Karpas-422 (cell line): ENCODE measurements at places on chromosomes 1 and 21. TPM values are rescaled to one million over a fixed set of nuclear protein-coding genes. Genes with fewer than 3 reads are reported as not detected.
A peak's percentile ranks its signal among the peaks of the same experiment; 100 is the strongest.

The LYPLA2 gene
- total RNA-seq: 43.1 and 69.8 TPM in 2 replicates

The ERICH3 gene
- total RNA-seq: 0.04 TPM in 1 of 2 replicates, not detected in the other

The OLIG2 gene
- total RNA-seq: not detected in 2 replicates

- DNase-seq: no peak
Measured at GRCh38 chr1:176515310-176515709, 52.3 kb downstream of the PAPPA2 start.

- no peak for DNase-seq
Measured at GRCh38 chr21:25326181-25326580, 281.1 kb downstream of the MRPL39 start.

DNA sequence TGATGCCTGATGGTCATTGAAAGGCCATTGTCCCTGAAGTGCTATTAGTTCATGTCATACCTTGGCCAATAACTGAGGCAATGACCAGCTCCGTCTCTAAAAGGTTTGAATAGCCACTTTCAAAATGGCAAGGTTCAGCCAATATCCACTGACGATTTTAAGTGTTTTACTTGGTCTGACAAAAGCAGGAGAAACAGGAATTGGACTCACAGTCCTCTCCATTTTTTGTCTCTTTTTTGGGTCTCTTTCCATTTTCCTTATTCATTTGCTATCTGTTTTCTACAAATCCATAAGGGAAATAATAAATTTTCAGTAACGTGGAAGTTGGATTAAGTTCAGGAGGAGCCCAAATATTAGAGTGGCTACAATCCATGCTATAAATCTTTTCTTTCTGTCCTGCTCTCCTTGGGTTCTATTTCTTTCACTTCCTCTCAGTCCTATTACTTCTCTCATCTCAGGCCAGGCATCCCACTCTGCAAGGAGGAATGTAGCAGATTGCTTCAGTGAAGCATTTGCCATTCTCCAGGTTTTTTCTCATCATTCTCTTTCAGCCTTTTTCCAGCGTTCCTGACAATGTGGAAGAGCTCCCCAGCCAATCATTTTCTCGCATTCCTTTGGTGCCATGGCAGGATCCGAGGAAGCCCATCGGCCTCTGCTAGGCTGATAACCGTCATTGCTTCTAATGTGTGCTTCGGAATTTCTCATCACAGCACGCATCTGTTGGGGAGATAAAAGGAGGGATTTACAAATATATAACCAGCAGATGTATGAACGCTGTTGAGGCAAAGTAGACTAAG lies 414.5 kb downstream of the ADGRL2 start:
- no peak for DNase-seq

- DNase-seq: peak; percentile 65
Measured at GRCh38 chr1:12617901-12618660, at the start of gene DHRS3. DHRS3 (minus strand) TSS chr1:12618210; CDS start chr1:12617348, 862 bp downstream.

DNA sequence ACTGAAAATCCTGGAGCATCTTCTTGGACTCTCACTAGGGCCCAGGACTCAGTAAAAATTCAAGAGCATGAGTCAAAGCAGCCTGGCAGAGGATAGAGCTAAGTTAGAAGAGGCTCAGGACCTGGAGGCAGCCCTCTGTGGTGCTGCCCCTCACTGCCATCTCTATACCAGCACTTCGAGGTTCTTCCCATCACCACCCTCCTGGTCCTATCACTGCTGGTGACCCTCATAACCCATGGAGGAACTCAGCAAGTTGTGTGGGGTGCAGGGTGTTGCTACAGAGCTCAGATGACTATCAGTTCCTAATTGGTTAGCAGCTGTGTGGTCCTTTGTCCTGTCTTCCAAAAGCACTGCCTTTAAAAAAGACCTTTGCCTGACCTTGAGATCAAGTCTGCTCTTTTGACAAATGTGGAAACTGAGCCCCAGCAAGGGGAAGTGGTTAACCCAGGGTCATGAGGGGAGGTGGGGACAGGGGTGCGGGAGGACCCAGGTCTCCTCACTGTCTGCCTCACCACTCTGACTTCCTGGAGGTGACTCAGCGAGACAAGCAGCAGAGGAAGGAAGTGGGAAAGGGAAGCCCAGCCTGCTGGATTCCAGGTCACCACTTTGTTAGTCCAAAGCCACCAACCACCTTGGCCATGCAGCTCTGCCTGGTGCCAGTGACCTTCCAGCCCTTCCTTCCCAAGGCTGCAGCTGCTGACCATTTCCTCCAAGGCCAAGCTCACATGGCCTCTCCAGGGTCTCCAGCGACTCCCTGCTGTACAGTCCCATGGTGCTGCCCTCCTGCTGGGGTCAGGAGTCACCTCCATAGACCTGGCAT lies 199.4 kb upstream of the EDN2 start:
- DNase-seq: no peak

GRCh38 chr21:46431884-46432488 lies 26.7 kb upstream of the DIP2A start:
- DNase-seq: no peak

DNA sequence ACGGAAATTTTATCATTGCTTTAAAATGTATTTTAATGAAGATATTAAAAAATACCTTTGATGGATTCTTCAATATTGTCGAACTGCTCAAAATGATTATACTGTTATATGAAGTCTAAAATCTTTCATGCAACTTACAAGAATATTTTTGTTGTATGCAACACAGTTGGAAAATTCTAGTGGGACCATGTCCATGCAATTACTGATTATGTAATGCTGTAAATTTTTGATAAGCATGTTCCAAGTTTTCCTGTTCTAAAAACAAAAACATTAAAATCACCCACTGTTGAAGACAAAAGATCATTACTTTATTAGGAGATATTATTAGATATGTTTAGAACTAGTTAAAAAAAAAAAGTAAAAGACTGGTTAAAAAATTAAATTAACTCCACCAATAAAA lies 132.8 kb downstream of the NFIA start:
- DNase-seq: no peak
